ENCODE measurements at places on chromosomes 7 and 10.

GRCh38 chr7:36942955-36943354, 218.7 kb upstream of the AOAH start:
- no peak for DNase-seq

DNA sequence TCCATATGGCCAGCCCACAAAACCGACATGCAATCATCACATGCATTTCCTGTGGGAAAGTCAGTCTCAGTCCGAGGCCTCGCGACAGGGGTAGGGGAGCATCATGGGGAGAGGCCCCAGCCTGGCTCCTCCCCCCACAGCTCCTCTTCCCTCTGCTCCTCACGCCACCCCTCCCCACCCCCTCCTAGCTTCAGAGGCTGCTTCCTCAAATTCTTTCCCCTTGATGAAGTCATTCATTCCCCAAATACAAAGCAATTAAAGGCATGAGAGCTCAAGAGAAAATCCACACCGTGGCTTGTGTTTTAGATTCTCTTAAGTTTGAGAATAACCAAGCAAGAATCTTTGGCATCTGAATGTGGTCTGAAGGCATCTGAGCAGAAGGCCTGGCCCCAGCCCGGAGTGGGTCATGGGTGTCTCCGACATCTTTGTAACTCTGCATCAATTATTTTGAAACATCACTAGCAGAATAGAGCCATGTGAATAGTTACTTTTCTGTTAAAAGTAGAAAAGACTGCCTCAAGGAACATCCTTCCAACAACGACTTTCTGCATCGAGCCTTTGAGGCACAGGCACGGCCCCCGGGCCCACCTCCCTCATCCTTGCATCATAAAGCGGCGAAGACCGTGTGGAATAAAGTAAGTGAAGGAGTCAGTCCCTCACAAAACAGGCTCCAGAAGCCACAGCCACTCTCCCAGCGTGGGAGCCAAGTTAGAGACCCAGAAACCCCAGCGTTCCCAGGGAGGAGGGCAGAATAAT, 90.9 kb downstream of the DIP2C start:
- no peak for DNase-seq

DNA sequence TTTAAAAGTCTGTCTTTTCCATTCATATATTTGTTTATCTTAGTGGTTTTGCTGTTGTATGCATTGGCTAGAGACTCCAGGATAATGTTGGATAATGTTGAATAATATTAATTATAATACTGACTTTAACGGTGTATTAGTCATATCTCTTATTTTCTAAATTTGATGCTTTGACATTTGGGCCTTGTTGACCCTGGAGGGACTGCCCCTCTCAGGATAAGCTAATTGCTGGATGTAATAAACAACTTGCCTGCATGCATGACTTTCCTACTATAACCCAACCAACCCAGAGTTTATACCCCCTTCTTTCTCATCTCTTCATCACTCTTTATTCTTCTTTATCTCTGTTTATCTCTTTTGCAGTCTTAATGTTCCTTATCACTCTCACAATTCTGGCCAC, 90.9 kb upstream of the ABI1 start:
- DNase-seq: no peak

DNA sequence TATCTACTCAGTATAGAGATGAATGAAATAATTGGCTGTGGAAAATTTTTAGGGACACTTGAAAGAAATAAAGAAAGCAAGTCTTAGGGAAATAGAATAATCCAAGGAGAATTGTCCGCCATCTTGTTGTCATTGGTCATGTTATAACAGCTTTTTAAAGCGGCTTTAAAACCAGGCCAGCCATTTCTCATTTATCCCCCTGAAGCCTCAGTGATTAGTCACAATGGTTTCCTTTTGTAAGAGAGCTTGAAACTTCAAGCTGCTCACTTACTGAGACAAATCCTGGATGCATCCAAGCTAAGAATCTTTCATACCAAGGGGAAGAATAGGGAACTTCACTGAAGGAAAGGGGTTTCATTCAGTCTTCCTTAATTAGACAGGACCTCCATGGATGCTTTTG, 67.9 kb downstream of the SGCE start:
- no peak for DNase-seq

DNA sequence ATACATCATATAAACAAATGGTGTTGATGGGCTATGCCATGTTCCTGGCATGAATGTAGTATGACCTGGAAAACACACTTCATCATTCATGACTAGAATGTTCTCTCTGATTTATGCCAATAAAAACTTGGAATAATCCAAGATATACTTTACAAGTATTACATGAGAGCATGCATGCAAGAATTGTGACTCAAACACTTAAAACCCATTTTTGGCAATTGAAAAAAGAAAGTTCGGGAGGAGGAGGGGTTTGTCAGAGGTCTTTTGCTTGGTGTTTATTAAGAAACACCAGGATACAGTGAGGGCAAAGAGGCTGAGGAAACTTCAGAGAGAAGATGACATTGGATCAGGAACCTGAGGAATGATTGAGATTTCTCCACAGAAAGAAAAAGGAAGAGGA, 10.2 kb upstream of the CUL1 start:
- DNase-seq: no peak

- no peak for DNase-seq
Measured at GRCh38 chr10:84837041-84837812, 508.8 kb downstream of the CCSER2 start.

DNA sequence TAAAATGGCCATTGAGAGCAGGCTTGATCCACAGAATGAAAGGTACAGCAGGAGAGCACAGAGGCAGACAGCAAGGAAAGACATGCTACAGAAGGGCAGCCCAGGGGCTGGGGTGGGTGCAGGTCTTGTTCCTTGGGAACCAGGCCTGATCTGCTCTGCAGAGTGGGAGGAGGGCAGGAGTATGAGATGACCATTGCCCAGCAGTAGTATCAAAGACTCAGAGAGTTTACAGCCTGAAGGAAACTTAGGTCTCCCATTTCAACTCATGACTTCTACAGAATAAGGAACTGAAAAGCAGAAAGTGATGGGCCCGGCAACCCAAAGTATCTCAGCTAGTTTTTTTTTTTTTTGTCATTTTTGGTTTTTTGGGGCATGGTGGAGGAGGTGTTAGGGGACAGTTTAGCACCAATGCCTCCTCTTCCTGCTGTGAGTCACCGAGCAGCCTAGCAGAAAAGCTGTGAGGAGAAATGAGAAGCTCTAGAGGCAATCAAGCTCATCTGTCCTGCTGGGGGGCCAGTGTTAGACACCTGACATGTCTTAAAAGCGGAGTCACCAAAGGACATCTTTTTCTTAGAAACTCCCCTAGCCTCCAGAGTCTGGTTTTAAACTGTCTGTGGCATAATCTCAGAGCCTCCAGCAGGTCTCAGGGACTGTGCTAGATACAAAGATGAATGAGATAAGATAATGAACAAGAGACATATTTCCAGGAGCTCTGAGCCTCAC, 34.3 kb upstream of the HERPUD2 start:
- no peak for DNase-seq

- no peak for DNase-seq
Measured at GRCh38 chr10:99700649-99701048, 31.3 kb downstream of the COX15 start.

GRCh38 chr7:40972426-40972825, 730.5 kb downstream of the INHBA start:
- no peak for DNase-seq

GRCh38 chr10:28874210-28874609, 196.9 kb downstream of the BAMBI start:
- DNase-seq: no peak

DNA sequence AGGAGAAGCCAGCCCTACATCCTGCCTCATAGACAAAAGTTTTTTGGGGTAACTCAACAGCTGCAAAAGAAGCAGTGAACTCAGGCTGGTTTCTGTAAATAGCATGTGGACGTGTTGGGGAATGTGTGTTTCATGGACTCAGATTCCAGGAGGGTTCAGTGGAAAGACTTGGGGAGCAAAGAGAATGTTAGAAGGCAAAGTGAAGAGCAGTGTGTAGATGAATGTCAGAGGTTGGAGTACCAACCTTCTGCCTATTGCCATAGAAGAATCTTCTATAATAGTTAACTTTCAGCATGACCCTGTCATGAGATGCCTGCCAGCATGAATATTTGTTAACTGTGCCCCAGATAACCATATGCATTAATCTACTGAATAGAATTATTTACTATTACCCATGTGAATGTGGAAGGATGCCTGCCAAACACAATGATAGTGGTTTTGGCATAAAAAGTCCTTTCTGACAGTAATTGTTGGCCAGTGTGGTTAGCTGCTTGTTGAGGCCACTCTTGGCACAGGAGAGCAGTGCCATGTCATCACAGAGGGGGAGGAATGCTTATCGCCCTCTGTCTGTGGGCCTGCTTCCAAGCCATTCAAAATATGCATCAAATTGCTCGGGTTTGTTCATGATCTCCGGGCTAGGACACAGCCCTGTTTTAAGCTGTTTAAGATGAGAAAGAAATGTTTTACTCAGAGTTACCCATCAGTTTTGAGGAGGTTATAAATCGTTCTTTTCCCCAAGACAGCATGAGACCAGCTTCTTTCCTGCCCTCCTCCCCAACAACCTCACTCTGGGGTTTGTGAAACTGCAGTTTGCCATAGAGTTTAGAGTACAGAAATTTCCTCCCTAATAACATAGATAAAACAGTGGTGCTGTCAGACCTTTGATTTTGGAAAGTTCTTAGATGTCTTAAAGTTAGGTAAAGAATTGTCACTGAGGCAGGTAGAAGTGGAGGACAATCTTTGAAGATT, 165.3 kb downstream of the WNT2 start:
- DNase-seq: no peak

GRCh38 chr7:69883399-69883891, 285.2 kb downstream of the AUTS2 start:
- no peak for DNase-seq

GRCh38 chr7:22681312-22681711, 45.7 kb upstream of the IL6 start:
- DNase-seq: no peak

DNA sequence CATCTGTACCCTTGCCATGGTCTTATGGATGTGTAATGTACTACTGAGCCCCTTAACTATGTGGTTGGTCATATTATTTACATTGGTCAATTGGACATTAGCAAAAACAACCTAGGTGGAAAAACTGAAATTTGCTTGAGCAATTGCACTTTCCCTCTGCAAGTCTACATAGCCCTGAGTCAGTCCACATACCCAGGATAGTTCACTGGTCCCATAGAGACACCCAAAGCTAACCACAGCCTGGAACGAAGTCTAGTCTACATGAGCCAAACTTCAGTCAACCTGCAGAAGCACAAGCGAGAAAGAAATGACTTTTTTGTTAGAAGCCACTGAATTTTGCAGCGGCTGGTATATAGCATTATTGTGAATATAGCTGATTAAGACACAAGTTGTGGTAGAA, 37.6 kb upstream of the COL1A2 start:
- DNase-seq: no peak

- no peak for DNase-seq
Measured at GRCh38 chr7:55177589-55178261, 158.9 kb downstream of the EGFR start.

DNA sequence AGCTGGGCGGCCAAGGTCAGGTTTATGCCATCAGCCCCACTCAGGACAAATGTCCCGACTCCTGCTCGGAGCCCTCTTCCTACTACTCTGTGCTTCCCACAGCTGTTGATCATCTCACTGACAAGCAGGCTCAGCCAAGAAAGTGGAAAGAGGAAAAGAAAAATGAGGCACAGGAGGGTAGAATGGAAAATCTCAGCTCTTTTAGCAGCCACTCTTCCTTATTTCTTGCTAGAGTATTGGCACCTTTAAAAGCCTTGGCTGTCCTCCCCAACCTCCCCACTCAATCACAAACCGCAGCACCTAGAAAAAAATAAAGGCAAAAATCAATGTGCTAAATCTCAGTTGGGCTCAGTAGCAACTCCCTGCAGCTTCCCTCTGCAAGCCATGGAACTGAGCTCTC, 35.3 kb upstream of the AGK start:
- no peak for DNase-seq

DNA sequence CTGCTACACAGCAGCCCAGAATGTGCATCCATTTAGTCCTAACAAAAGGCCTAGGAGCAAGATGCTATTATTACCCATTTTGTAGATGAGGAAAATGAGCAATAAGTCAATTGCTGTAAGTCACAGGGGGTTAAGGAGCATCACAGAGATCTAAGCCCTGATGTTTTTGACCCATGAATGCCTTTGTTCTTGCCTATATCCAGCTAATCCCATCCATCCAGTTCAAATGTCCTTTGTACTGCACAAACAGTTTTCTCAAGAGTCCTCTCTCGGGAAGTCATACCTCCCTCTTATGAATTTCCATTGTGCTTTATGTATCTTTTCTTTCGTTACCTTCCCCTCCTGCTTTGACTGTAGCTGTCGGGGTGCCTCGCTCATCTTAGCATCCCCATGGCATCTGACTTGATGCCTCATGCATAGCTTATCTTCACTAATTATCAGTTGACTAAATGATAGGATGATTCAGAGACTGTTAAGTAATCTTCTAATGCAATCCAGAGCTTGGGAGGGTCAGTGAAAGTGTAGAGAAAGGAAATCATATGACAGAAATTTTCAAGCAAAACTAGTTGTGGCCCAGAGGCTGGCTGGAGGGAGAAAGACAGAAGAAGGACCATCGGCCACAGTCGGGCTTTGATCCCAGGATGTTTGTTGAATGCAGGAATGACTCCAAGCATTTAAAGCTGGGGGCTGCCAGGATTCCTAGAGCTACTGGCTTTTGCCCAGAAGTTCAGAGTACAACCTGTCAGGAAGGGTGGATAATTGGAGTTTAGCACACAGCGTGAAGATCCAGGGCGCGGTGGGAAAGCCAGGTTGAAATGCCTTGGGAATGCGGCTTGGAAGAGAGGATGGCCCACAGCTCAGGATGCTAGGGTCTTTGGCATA, 23.5 kb downstream of the BLVRA start:
- DNase-seq: no peak

- no peak for DNase-seq
Measured at GRCh38 chr7:95509199-95509598, 23.5 kb downstream of the ASB4 start.

- DNase-seq: no peak
Measured at GRCh38 chr7:13386741-13387140, 602.7 kb downstream of the ETV1 start.

DNA sequence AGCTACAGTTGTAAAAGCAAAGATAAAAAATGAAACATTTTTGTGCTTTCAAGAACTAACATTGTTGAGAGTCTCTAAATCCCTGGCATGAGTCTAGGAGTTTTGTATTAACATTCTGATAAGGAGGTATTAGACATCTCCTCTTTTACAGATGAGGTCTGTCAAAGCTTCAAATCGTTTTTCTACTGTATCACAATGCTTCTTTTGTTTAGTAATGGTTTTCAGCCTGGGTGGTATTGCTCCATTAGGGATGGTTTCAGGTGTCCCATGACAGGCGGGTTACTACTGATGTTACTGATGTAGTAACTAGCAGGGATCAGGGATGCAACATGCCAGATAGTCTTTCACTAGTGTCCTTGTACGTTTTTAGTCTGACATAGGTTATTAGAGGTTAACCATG, 27.4 kb downstream of the STAM start:
- no peak for DNase-seq

Data from activated T-helper 1 cell treated with anti-CD3 and anti-CD28 coated beads, Interleukin-2, amount 50 U/mL, for 16 hours (primary cell).